ENCODE measurements at places on chromosomes 12 and 14.

- no peak for DNase-seq
Measured at GRCh38 chr14:72480464-72481243, 413.2 kb downstream of the DPF3 start.

GRCh38 chr12:120363274-120363855 is 5.6 kb downstream of the MSI1 start:
- DNase-seq, result no peak

DNA sequence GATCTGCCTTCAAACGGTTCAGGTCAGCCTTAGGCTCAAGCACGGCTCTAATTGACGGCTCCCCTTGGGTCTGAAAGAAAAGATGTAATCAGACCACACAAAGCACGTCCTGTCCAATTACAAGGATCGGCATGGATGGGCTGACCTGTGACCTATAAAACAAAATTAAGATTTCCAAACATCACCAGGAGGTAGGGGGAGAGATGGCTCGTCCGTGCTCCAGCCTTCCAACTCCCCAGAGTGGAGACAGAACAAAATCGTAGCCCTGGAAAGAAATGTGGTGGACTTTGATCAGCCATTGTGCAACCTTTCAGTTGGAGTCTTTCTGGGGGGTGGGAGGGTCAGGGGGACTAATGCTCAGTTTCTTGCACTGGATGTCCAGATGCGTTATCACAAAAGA is 226.6 kb upstream of the DIO3 start:
- DNase-seq, result no peak

DNA sequence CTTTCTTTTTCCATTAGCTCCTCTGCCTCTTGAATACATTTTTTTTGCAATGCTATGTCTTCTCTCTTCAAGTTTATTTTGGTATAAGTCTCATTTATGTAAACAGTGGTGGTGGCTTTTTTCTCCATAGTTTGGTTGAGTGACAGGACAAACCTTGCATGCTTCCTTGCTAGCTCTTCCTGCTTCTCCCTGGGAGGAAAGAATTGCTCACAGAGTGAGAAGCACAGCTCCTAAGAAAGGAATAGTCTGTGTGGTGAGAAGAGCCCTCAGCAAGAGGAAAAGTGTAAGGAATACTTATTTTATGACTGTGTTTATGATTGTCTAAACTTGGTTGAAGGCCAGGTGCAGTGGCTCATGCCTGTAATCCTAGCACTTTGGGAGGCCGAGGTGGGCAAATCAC is 11.5 kb downstream of the CCDC175 start:
- DNase-seq, result no peak

DNA sequence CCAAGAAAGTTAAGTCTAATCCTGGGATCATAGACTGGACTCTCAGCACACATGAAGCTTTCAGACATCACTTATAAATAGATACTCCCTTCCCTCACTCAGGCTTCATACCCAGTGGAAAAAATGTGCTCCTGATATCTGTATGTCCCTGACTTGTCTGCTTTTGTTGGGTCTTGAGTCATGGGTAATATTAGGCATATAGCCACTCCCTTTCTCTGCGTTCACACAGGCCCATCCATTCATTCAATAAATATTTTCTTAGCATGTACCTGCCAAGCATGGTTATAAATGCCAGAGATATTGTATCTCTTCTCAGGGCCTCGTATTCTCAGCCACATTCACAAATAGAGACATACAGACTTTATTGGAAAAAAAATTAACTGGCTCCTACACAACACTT is 43.5 kb downstream of the COX16 start:
- DNase-seq, result no peak

DNA sequence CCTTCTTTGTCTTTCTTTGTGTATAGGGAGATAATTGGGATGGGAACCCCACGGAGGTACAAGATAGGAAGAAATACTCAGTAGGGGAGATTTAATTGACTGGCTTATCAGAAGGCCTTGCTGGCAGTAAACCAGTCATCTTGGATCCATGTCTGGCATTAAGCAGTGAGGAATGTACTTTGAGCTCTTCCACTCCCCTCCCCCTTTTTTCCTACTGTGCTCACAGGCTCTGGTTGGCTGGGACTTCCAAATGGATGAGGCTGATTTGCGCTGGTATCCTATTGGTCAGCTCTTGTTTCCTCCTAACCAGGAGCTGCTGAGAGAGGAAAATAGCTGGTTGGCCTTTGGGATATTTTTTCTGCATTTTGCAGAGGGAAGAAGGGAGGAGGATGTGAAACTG is 24.7 kb downstream of the NGDN start:
- DNase-seq, result peak; percentile 31

DNA sequence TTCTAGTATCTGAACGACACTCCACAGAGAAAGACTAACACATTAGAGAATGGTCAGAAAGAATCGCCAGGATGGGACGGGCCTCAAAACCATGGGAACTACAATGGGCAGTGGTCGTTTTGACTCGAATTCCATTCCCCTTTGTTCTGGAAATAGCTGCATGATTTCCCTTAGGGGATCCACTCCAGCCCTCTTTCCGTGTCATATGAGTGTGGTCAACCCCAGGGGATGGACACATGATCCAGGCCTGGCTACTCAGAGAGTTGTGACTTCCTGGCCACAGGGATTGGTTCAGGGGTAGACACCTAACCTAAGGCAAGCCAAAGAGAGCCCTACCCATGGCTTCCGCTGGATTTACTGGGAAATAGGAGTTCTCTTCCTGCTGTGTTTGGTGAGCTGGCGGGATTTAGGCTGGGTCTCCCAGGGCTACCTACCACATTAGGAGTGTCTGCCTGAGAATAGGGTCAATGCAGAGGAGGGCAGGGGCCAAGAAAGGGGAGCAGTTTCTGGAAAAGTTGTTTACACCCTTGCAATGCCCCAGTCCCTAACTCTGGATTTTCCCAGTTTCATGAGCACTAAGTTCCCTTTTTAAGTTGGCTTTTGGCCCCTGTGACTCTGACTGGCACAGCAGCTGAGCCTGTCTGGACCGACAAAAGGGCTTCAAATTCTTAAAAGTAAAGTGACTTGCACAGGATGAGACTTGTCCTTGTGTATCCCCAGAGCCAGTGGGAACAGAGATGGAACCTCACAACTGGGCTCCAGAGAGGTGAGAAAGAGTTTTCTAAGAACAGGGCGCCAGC is 28.1 kb upstream of the GPATCH2L start:
- no peak for DNase-seq

DNA sequence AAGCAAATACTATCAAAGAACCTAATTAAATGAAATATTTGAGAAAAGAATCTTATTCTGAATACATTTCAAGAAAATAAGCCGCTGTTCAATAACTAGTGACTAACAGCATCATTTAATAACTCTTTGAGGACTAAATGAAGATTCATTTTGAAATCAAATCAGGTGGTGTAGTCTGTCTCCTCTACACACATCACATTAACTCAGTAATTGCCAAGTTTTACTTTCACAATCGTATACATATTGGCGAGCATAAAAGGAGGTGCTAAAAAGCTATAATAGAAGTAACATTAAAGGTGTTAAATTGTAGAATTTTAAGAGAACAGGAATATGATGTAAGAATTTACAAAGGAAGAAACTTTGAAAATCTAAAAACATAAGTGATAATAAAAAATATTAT is 185.1 kb downstream of the MDGA2 start:
- no peak for DNase-seq

DNA sequence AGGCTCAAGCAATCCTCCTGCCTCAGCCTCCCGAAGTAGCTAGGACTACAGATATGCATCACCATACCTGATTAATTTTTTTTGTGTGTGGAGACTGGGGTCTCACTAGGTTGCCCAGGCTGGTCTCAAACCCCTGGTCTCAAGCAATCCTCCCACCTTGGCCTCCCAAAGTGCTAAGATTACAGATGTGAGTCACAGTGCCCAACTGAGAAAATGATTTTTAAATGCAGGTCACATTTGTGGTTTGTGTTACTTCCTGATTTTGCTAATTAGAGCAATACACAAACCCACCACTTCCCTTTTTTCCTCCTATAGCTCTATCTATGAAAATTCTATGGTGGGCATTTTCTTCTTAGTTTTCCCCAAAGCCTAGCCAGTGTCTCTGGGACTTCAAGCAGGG is 45.5 kb upstream of the TMEM263 start:
- DNase-seq, result no peak

- DNase-seq, result no peak
Measured at GRCh38 chr12:127327986-127328385, 939.0 kb upstream of the TMEM132C start.

- DNase-seq, result no peak
Measured at GRCh38 chr14:75591331-75591946, 13.0 kb downstream of the FLVCR2 start.
